GM18507 (cell line): ENCODE measurements at places on chromosomes 7 and 10.

GRCh38 chr7:140440593-140440992, 36.7 kb downstream of the RAB19 start:
- no peak for DNase-seq

GRCh38 chr10:119104654-119105015, 722 bp downstream of the DENND10 start:
- no peak for DNase-seq

- DNase-seq, result no peak
Observed at GRCh38 chr7:120738816-120739215, 119.1 kb downstream of the TSPAN12 start.

GRCh38 chr10:99843310-99843709, 60.9 kb downstream of the ABCC2 start:
- DNase-seq, result no peak

DNA sequence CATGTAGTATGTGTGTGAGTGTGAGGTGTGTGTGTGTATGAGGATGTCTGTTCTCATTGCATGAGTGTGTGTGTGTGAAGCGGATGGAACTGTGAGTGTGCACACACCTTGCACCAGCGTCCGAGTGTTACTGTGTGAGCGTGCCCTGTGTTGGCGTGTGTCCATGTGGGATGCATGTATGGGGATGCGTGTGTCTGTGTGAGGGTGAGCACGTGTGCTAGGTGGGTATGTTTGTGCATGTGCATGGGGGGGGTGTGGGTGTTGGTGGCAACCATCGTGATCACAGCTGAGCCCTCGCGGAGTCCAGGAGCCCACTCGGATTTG, 6.4 kb downstream of the KNDC1 start:
- no peak for DNase-seq

- DNase-seq, result no peak
Observed at GRCh38 chr10:30436191-30436611, 2.2 kb downstream of the MAP3K8 start.

DNA sequence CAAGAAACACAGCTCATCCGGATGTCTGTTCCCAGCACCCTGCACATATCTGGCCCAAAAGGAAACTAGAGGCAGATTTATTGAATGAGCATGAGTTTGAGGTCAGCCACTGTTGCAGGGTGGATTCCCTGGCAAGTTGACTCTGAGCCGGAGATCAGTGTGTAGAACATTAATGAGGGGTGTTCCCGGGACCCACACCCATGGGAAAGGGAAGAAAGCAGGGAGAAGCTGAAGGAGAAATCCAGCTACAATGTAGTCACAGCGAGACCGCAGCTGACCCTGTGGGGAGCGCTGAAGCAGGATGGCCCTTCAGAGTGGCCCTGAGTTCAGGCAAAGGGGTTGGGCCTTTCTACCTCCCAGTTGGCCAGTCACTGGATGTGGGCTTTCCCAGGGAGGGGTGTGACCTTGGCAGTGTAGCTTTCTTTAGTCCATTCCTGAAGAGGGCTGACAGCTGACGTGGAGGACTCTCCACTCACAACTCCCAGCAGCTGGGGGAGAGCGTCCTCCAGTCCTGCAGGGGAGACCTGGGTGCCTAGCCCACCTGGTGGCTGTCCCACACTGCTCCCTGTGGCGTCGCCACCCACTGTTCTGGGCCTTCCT, 324.2 kb upstream of the ZMIZ1 start:
- DNase-seq, result no peak

GRCh38 chr7:157900011-157900410, 563.2 kb downstream of the DNAJB6 start:
- no peak for DNase-seq

DNA sequence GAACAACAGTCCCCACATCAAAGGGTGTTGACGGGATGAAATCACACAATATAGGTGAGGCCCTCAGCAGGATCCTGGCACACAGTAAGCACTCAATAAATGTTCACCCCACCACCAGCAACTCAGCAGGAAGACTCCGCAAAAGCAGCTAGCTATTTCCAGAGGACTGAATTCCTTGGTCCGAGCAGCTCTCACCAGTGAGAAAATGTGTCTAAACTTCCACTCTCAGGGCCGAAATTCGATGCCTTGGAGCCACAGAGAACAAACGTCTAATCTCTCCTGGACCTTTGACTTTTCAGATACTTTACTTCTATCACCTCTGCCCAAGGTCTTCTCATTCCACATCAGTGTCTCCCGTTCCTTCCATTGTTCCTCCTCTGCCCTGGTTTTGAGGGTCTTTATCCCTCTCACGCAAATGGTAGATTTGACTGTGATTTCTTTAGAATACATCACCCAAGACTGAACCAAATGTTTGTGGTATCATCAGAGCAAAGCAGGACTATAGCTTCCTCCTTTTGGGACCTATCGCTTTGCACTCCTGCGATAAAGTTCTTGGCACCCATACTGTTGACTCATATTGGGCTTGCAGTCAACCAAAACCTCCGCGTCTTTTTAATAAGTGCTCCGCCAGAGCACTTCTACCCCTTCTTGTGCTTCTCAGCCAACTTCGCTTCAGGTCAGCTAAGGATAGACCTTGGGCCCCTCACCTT, 903 bp upstream of the NT5C2 start:
- peak; percentile 14 for DNase-seq

- DNase-seq, result no peak
Observed at GRCh38 chr10:17003151-17003550, 126.5 kb downstream of the CUBN start.

GRCh38 chr10:109695988-109696387, 227.3 kb downstream of the XPNPEP1 start:
- DNase-seq, result no peak
